ENCODE measurements at places on chromosomes 7 and 10.

- no peak for DNase-seq
These were observed 2.0 kb downstream of the TRAPPC14 start for GRCh38 chr7:100156331-100157068.

DNA sequence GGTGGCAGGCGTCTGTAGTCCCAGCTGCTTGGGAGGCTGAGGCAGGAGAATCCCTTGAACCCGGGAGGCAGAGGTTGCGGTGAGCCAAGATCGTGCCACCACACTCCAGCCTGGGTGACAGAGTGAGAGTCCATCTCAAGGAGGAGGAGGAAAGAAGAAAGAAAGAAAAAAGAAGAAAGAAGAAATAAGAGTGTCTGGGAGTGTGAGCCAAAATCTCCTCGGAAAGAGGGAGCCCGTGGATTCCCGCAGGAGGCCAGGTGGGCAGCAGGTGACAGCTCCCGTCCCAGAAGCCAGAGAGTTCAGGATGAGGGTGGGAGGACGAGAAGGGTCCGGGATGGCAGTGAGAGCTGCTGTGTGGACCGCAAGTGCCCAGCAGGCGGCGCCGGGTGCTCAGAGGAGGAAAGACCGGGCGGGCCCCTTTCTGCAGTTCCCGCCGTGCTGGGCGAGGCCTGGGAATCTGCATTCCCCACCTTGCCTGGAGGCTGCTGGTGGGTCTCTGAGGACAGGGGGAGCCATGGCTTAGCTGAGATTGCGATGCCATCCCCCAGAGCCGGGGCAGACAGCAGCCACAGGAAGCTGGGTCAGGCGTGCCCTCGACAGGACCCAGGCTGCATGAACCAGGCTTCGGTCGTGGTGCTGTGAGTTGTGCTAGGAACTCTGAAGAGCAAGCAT lies 17.1 kb upstream of the AMZ1 start:
- DNase-seq, result peak; percentile 87

DNA sequence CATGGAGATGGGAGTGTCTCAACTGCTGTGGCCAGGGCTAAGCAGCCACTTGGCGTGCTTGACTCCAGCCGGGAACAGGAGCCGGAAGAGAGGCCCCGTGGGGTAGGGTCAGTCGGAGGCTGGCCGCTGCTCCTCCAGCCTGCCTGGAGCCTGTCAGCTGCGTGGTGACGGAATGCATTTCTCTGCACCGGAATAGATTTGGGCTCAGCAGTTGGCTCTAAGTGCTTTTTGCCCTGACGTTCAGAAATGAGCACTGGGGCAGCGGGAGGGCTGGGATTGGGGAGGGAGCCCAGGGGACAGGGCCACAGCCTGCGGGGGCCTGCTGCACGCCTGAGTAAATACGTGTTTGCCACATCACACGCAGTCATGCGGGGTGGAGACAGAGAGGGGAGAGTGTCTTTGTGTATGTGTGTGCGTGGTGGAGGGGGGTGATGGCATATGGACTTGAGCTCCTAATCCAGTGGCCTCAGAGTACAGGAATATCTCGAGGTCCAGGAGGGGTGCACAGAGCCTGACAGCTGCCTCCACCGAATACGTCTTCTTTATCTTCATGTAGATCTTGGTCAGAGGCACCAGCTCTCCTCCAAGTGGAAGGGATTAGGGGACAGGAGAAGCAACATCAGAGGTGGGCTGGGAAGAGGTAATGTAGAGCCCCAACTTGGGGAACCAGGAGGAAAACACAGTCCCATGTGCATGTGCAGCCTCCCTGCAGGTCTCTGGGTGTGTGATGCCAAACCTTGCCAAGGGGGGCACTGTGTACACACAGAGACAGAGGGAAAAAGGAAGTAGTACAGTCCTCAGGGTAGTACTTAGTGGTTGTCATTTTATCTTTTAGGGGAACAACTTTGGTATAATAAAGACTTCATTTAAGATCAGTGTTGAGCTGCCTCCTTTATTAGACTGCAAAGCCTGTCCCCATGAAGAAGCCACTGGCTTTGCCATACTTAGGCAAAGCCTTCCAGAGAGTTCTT lies 151.4 kb downstream of the CDH23 start:
- DNase-seq, result peak; percentile 66

- DNase-seq, result no peak
These were observed 13.9 kb downstream of the MMRN2 start for GRCh38 chr10:86943316-86944030.

DNA sequence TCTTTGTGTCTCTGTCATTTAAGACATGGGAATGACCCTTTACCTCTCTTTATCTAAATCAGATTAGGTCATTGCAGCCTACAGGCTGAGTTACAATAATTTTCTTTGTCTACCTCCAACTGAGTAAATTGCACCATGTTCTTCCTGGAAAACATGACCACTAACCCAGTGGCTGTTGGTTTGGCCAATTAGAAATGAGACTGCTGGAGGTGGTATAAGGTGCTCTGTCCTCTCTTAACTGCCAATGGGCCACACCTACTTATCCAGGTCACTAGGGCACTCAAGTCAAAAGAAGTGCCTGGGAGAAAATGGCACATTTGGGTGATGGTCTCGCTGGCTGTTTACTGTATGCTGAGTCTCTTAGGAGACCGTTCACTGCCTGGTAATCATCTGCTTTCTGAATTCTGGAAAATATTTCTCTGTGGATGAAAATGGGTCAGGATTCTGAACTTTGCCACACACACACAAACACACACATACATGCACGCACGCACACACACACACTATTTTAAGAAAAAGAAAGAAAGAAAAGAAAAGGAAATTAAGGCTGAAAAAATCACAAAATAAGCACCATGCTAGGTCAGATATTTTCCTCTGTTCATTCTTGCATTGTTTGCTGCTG lies 16.4 kb downstream of the STAMBPL1 start:
- peak; percentile 71 for DNase-seq

DNA sequence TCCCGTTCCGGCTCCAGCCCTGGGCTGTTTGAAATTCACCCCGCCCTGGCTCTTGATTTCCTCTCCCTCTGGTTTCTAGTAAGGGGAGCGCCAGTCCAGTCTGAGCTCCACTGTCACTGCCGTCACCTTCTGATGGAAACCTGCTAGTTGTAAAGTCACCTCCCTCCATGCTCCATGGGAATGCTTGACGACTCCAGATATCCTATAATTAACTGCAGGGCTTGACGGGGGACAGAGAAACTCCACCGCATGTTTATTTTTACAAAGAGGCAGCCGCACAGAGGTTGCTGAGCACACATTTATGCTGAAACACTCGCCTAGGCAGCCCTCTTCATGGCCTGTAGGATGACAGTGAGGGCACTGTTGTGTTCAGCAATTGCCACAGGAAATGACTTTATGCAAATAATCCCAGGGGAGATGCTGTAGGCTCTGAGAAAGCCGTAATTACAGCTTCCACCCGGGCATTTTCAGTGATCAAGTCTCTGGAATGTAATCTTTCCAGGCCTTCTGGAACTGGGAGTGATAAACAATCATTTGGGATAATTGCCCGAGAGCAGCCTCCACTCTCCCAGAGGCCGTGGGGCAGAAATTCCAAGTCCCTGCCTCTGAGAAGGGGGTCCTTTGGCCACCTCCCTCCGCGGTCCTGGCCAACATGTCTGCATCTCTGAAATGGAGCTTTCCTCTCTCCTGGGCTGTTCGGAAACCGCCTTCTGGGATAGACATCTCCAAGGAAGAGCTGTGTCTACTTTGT lies 300.5 kb downstream of the KLF6 start:
- no peak for DNase-seq

GRCh38 chr10:116014326-116014725 lies 258.7 kb downstream of the GFRA1 start:
- no peak for DNase-seq

DNA sequence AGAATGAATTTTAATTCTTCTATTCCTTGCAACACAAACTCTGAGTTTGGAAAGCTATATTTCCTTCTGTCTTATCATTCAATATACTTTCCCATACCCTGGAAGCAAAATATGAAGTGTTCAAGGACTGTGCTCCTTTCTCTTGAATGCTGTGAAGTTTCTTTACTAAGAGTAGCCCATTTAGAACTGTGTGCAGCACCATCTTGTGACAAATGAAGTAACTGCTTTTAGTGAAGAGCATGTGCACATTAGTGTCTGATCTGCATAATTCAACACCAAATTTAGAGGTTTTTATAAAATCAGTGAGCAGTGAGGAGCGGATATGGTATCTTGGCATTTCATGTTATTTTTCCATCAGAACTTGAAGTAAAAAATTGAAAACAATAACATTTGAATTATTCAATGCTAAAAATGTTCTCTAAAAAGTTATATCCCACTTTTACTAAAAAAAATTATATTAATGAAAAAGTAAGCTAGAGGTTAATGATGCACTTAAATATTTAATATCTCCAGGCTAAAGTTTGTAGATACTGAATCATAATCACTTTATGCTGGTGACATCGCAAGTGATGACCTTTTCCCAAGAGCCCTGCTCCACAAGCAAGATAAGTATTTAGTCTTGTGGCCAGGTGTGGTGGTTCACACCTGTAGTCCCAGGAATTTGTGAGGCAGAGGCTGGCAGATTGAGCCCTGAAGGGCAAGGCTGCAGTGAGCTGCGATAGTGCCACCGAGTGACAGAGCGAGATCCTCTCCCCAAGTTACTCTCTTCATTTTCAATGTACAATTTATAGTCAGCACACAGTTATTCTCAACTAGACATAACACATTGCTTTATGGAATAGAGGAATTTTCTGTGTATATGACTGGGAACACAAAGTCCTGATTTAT lies 108.8 kb upstream of the PCLO start:
- peak; percentile 42 for DNase-seq

DNA sequence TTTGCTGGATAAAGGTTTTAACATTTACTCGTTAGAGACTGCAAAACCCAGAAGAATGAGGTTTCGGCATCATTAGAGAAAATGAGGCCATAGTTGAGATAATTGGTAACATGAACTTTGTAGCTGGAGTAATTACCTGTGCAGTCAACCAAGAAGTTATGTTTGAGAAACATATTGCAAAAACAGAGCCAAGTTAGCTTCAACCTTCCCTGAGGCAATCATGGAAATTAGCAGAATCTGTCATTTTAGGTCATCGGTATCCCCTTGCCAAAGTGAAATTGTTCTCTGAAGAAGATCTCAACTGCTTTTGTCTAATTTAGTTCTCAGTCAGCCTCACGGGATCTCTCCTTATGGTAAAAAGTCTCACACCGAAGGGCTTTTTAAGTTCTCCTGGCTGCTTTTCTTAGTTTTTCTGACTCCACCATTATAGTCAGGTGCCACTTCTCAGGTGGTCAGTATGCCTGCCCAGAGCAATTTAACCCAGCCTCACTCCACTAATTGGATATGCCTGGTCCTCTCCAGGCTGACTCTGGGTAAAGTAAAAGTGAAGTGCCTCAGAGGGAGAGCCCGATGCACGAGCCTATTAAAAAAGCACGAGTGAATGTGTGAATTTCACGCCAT lies 52.5 kb downstream of the NRCAM start:
- DNase-seq, result no peak

- no peak for DNase-seq
These were observed 42.7 kb upstream of the TMEM196 start for GRCh38 chr7:19816128-19816527.

DNA sequence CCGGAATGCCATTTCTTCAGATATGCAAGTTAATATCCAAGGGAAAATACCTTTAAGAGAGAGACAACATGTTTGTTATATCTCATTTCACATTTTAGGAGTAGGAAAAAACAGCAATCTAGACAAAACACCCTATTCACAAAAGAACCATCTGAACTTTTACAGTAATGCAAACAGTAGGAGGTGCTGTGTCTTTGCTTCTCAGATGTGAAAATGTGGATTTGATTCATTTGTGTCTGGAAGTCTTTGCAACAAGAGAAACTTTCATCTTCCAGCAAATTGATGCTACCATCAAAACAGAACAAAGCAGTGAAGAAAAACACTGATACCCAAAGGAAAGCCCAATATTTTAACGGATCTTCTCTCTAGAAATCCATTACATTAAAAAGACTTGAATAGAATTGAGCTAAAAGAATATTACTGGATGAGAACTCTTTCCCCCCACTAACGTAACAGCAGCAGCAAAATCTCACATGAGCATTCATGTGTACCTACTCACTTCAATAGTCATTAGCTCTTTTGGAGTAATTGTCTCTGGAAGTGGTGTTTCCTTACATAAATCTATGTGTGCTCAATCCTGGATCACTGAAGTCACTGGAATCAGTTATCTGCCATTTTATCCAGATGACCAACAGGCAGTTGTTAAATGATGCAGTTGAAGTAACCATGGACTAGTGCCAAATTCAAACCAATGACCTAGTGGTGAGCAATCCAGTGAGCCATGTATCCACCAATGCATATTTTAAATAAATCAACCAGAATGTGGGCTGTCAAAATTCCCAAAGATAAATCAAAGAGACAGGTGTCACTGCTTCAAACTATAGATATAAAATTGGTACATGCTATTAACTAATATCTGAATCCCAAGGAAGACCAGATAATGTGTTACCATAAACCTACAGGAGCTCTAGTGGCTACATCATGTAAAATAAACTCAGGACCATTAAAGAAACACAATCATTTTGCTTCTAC lies 1.8 kb downstream of the SEMA3C start:
- peak; percentile 28 for DNase-seq

DNA sequence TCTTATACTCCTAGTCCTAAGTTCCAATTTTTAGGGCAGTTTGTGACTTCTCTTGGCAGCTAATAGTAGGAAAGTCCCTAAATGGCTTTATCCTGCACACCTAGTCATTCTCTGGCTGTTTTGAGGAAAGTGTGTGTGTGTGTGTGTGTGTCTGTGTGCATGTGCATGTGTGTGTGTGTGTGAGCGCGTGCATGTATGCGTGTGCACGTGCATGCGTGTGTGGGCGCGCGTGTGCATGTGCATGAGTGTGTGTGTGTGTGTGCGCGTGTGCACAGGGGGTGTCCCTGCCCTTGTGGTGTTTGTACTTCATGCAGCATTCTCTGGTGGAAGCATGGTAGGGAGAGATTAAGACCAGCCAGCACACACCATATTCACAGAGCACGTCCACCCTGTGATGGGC lies 18.2 kb downstream of the MACROH2A2 start:
- DNase-seq, result no peak

DNA sequence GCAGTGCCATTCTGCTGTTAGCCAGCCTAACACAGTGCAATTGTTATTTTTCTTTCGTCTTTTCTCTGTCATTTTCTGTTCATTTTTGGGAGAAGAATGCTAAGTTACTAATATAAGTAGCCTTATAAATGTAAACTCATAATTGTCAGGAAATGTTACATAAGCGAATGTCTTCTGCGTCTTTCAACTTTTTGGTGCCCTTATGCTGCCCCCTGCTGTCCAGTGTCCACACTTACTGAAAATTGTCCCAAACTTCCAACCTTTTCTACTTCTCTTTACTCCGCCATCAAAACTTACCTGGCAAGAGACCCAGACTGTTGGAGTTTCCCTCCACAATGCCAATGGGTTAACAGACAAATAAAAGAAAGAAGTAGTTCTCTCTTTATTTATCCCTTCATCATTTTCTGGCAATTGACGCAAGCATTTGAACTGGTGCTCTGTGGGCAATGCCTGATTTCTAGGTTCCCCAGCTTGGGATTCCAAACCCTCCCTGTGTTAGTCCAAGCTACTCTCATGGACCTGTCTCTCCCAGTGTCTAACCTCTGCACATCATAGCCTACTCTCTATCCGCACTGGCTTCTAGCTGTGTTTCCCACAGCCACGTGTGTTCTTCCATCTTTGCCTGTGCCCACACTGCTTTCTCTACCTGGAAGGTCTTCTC lies 21.0 kb upstream of the EPC1 start:
- DNase-seq, result peak; percentile 81
